Stimulated activated CD8-positive, alpha-beta memory T cell treated with anti-CD3 and anti-CD28 coated beads, Interleukin-2, amount 100 ng/mL, for 48 hours (primary cell): ENCODE measurements at places on chromosomes 11 and 22.

- DNase-seq: no peak
These were observed 23.6 kb downstream of the SLC5A12 start for GRCh38 chr11:26698224-26698623.

DNA sequence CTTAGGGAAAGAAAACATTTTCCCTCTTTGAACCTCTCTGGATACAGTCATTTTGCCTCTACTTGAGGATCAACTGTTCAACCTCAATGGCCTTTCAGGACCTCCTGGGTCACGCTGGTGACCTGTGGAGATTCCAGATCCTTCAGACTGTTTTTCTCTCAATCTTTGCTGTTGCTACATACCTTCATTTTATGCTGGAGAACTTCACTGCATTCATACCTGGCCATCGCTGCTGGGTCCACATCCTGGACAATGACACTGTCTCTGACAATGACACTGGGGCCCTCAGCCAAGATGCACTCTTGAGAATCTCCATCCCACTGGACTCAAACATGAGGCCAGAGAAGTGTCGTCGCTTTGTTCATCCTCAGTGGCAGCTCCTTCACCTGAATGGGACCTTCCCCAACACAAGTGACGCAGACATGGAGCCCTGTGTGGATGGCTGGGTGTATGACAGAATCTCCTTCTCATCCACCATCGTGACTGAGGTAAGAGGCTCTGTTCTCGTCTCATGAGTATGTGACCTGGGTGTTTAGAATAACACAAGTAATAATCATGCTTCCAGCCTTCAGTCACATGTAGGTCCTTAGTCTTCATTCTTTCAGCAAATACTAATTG lies 495 bp downstream of the SLC22A9 start:
- DNase-seq: no peak

GRCh38 chr22:23801238-23801821 lies 14.6 kb downstream of the SMARCB1 start:
- no peak for DNase-seq

GRCh38 chr22:20748731-20749428 lies 25.0 kb upstream of the SERPIND1 start:
- DNase-seq: no peak

DNA sequence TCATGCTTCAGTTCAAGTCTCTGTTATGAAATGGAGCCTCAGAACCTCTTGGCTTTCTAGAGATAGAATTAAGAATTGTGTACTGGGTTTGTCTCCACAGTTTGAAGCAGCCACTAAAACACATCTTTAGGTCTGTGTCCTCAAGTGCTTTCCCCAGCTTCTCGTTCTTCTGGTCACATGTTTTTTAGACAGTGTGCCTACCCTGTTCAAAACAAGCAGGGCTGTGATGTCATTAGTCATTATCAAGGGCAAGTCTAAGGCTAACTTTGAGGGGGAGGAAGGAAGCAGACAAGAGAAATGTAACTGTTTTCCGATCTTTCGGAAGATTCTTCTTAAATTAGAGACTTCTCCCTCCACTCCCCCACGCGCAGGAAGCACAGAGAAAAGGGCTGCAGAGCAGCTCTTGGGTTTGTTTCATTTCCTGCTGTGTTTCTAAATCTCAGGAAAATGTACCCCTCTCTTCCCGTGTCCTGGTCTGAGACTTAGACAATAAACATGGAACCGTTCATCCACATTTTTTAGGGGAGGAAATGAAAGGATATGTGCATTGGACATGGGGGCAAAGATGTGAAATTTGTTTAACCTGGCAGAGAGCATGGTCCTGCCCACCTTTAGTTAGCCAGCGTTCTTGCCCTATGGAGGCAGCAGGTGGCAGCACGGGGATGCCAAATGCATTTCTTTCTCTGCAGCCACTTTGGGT lies 3.1 kb downstream of the AKIP1 start:
- DNase-seq: no peak

- DNase-seq: no peak
These were observed 761.5 kb downstream of the NTM start for GRCh38 chr11:132131961-132132360.

- DNase-seq: no peak
These were observed 749.8 kb upstream of the ARHGAP42 start for GRCh38 chr11:99937330-99937729.

DNA sequence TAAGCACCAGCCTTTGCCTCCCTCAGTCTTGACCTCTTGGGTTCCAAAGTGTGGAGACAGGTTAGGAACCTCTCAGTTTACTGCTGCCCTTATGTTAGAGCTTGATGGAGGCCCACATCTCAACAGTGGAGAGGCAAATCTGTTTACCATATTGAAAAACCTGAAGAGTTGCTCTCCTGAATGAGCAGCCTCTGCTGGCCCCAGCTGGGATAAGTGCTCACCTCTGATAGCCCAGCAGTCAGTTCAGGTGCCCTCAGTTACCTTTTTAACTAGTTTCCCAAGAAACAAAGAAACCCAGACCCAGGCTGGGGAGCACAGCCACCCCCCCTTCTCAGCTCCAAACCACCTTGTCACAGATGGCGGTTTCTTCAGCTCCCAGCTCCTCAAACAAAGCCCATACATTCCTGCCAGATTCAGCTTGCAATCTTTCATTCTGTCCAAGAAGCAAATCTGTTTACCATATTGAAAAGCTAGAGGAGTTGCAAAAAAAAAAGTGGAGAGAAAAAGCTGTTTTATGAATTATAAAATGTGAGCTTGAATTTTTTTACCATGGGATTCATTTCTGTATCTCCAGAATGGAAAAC lies 57.2 kb downstream of the PPFIBP2 start:
- DNase-seq: no peak

GRCh38 chr11:6864438-6864837 lies 1.6 kb downstream of the OR10A2 start:
- DNase-seq: no peak

- no peak for DNase-seq
These were observed 315.8 kb downstream of the CTTN start for GRCh38 chr11:70713988-70714665.

DNA sequence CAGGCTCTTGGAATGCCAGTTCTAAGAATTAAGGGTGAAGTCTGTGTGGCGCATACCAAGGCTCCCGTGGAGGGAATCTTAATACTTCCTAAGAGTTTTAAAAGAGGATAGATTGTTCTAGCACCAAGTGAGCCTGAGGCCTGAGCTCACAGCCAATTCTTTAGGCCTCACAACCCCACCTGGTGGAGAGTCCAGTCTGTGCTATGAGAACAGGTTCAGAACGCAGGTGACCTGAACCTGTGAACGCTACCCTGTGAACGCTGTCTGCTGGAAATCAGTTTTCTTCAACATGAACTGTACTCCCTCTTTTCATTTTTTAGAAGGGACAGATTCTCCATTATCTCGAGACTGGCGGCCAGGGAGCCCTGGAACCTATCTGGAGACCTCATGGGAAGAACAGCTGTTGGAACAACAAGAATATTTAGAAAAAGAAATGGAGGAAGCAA lies 43.2 kb upstream of the DLAT start:
- peak; percentile 13 for DNase-seq

DNA sequence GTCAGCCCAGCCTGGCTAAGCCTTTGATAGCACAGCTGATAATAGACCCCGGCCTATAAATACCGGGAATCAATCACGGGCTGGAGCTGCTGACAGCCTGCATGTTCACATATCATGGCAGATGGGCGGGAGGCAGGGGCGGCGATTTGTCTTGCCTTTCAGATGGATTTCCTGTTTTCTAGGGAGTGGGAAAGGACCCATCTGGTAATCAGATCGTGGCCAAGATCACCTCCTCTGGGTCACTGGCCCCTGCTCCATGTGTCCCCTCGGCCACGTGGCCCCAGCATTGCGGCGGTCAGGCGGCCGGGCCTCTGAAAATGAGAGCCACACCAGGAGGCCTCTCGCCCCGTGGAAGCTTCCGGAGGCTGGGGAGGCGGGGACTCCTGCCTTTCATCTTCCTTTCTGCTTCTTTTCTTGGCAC lies 36.6 kb downstream of the SMIM38 start:
- DNase-seq: no peak

DNA sequence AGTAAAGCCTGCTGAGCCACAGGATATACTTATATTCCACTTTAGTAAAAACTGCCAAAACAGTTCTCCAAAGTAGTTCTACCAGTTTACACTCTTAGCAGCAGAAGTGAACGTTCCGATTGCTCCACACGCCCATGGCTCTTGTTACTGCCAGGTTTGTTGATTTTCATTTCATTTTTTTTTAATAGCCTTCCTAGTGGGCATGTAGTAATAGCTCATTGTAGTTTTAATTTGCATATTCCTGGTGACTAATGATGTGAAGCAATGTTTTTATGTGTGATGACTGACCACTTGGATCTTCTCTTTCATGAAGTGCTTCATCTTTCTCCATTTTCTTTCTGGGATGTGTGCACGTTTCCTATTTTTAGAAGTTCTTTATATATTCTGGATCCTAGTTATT lies 4.8 kb upstream of the C11orf97 start:
- no peak for DNase-seq

- no peak for DNase-seq
These were observed 13.0 kb upstream of the CDC42EP1 start for GRCh38 chr22:37547251-37547741.

GRCh38 chr22:37273126-37273845 lies 9.0 kb upstream of the CYTH4 start:
- no peak for DNase-seq

GRCh38 chr11:8036002-8036802 lies 44.8 kb upstream of the TUB start:
- DNase-seq: no peak

DNA sequence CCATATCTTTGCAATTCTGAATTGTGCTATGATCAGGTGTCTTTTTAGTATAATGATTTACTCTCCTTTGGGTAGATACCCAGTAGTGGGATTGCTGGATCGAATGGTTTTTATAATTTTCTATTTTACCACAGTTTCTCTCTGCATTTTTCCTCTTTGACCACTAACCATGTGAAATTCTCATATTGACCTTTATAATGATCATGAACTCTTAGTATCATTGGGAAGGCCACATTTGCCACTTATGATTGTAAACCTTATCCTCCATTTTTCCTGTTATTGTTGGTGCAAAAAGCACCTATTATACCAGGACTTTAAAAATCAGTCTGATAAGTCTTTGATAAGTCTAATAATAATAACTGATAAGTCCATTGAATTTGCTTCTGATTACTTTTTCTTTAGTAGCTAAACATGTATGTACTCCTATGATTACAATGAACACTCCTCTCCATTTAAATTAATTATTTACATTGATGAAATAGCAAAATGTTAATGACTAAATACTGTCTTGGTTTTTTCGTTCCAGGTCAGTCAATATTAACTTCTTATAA lies 9.6 kb downstream of the NEAT1 start:
- DNase-seq: no peak

DNA sequence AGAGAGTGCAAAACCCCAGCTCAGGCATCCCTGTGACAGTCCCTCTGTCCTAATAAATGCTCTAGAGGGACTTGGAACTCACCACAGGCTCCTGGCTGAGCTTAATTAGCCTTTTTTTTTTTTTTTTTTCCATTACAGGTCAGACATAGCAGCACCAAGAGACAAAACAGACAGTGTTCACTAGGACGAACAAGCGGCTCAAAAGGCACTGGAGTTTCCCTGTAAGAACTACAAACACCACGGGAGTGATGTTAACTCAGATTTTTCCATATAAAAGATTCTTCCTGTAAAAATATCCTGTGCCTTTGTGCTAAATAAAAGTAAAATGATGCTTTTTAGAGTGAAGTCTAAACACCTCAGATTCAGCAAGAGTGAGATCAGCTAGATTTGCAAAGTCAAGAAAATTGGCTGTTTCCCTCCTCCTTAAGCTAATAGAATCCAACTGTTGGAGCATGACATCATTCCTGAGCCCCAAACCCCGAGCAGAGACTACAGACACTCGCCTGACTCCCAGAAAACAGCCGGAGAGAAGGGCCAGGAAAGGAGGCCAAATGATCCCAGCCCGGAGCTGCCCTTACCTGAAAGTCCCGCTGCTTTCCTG lies 101.0 kb upstream of the AKIP1 start:
- no peak for DNase-seq

GRCh38 chr11:24900514-24900913 lies 403.7 kb downstream of the LUZP2 start:
- DNase-seq: no peak

GRCh38 chr11:9840460-9841004 lies 176.7 kb downstream of the SWAP70 start:
- DNase-seq: no peak

GRCh38 chr22:45033136-45033535 lies 23.3 kb upstream of the PHF21B start:
- no peak for DNase-seq

DNA sequence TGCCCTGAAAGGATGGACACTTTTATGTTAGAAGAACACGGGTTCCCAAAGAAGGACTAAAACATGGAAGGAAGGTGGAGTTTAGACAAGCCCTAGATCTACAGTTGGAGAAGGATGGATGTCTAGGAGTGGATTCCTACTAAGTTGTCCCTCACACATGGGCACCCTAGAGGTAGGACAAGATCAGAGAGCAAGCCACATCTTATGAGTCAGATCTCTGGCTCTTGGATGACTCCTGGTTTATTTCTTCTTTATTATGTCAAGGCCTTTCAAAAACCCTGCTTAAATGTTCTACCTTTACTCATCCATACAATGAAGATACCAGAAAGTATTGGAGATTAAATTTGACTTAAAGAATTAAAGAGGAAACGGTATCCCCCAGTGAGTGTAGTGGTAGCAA lies 34.4 kb downstream of the PRCP start:
- no peak for DNase-seq

- DNase-seq: no peak
These were observed 2.1 kb upstream of the TMPRSS4 start for GRCh38 chr11:118074785-118075184.

DNA sequence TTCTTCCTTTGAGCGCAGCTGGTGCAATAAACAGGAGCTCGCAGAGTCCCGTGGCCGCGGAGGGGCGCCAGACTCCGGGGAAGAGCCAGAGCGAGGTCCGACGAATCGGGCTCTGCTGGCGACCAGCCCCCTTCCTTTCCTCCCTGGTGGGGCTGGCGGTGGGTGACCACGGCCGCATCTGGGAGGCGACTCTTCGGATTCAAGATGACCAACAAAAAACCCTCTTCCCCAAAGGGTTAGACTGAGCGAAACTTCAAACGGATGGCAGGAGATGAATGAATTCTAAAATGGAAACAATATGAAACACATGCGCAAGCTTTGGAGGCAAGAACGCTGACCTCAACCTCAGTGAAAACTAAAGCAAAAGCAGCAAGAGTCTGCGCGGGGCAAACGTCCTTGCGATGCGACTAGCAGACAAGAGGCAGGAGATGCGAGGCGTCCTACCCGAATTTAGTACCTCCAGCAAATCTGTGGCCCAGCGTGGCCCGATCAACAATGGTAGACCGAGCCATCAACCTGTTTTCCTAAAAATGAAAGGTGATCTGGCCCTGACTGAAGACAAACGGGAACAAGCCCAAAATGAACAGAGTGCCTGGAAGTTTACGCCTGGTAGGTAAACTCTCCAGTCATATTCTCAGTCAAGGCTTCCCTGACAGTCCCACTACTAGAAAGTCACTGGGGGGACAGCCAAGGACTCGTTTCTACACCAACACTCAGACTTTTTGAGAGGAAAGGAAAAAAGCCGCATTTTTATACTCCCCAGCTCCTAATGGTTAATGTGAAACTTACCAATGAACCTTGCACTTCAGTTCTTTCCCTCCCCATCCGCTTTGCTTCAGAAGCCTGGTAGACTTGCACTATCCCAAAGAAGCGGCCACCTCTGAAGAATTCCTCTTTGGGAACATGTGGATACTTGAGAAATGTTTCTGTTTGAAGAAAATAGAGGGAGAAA lies 11.6 kb downstream of the MMP3 start:
- DNase-seq: no peak

GRCh38 chr11:112811783-112812182 lies 149.4 kb upstream of the NCAM1 start:
- no peak for DNase-seq
